Daoy (cell line): ENCODE measurements at places on chromosomes 7 and 10.

- no peak for DNase-seq
These were observed 82.0 kb downstream of the LRMDA start for GRCh38 chr10:75513292-75513885.

- no peak for DNase-seq
These were observed 27.5 kb downstream of the MICALL2 start for GRCh38 chr7:1431634-1432380.

DNA sequence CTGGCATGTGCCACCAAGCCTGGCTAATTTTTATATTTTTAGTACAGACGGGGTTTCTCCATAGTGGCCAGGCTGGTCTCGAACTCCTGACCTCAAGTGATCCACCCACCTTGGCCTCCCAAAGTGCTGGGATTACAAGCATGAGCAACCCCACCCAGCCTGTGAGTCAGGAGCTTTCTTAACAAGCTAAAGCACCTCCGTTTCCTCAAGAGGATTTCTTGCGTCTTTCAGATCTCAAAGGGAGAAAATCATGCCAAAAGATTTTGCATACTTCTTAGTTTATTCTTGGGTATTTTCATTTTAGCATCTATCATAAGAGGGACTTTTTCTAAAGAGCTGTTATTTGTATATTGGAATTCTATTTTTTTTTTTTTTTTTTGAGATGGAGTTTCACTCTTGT lies 47.9 kb upstream of the FOXK1 start:
- DNase-seq = peak; percentile 42

- no peak for DNase-seq
These were observed 1104.8 kb upstream of the C7orf33 start for GRCh38 chr7:147485660-147486210.

DNA sequence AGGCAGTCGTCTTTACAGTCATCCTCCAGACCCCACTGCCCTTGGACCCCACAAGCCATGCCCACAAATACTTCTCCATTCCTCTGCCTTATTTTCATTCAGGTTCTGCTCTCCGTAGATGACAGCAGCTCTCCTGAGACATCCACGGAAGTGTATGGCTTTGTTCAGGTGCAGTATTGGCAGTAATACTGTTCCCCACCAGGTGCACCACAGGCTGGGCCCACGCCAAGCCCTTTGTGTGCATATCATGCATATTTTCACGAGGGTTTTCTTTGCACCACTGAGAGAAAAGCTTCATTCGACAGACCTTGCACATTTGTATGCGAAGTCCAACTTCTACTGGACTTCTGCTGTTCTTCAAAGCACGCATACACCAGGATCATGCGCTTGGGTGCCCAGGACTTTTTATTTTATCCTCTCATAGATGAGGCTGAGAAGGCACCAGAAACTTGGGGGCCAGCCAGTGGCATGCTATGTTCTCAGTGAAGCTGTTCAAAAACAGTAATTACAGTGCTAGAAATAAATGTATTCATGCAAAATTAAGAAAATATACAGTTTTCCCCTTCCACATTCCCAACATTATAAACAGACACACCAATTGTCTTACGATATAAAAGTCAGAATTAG lies 37.8 kb upstream of the PITRM1 start:
- no peak for DNase-seq

GRCh38 chr10:101289541-101289940 lies 60.3 kb upstream of the LBX1 start:
- DNase-seq = no peak

GRCh38 chr10:77909749-77910375 lies 16.7 kb downstream of the DLG5 start:
- DNase-seq = peak; percentile 33

DNA sequence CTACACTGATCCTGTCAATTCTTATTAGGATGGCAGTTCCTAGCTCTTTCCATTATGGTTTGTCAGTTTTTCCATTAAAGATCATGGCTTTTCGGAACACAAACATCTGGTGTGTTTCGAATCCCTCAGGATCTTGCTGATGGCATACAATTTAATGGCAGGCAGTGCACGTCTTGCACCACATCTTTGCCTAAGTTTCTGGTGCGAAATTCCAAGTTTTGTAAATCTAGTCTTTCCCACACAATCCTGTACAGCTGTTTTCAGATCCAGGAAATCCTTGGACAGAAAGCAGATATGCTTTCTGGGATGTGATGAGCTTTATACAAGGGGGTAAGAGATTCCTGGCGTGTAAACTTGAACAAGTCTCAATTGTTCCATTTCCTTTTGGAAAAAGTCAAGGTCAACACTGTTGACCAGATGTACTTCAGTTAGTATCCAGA lies 224.3 kb upstream of the PHYHIPL start:
- no peak for DNase-seq

DNA sequence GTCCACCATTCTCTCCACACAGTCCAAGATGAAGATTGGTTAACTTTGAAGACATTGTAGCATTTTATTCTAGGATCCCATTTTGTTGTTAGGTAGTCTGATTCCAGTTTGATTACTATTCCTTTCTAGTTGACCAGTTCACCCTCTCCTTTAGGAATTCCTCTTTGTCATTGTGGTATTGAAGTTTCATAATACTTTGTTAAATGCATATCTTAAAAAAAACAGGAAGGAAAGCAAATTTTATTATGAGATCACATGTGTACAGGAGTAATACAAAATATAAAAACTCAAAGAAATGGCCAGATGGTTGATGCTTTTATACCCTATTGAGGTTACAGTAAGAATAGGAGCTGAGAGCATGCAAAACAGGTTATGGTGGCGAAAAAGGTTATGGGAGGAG lies 15.5 kb upstream of the SEMA3C start:
- no peak for DNase-seq

DNA sequence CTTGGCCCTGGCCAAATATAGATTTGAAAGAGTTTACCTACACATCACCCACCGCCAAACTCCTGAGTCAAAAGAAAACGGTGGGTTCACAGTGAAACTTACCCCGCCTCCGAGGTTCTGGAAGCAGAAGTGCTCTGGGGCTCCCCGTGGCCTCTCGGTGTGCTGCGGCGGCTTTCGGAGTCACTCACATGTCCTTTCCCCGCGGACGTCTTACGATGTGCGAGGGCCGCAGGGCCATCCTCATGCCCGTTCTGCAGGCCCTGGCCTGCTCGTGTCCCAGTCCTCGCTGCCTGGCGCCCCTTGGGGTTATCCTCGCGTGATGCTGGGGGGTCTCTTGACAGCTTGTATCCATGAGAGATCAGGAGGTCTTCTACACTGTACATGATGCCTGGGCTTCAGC lies 12.0 kb downstream of the JCAD start:
- DNase-seq = no peak
